ENCODE measurements at places on chromosomes 7 and 10.
A peak's percentile ranks its signal among the peaks of the same experiment; 100 is the strongest.

DNA sequence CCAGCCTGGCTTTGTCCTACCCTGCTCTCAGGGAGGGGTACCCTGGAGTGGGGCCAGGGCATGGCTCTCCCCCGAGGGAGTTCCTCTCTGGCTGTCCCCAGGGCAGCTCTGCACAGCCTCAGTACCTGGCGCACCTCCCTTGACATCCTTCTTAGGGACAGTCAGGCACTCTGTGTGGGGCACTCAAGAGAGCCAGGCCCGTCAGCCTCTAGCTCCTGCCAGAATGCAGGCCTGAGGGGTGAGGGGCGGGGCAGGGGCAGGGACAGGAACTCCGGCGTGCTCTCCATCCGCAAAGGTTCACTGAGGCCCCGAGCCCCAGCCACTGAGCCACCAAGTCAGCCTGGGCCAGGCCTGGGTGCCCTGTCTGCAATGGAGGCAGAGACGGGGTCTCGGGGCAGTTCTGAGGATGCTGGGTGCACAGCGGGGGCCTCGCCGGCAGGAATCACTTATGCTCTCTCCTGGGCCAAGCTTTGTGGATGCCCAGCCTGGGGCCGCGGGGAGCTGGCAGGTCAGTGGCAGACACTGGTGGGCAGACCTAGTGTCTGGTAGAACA is 10.1 kb downstream of the LIMK1 start:
- peak; percentile 61 for DNase-seq

GRCh38 chr7:117164620-117165019 is 158.2 kb downstream of the WNT2 start:
- no peak for DNase-seq

DNA sequence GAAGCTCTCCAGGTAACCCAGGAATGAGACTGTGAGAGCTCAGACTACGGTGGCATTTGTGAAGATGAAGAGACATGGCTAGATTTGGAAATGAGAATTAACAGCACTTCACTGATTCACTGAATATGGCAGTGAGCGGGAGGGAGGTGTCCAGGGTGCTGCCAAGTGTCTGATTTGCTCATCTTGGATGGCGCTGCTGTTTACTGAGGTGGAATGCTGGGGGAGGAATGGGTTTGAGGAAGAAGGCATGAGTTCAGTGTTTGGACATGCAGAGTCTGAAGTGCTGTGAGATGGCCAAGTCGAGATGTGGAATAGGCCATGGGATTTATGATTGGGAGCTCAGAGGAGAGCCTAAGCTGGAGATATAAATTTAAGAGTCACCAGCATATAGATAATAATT is 437.1 kb upstream of the NPVF start:
- DNase-seq = no peak

GRCh38 chr10:125591886-125592285 is 91.1 kb downstream of the TEX36 start:
- no peak for DNase-seq

DNA sequence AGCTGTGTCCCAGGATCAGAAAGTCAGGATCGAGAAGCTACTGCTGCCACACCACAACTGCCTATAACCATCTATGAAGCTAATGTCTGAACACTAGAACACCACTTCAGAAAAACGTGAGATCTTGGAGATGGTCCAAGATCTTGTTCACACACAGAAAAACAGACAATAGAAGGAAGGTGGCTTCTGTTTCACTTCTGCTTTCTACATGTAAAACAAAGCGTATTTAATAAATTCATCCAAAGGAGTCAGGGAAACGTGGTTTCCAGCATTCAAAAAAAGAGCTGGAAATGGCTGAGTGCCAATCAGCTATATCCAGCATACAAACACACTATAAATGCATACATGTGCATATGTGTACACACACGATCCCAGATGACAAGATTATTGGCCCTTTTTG is 70.2 kb upstream of the CCDC71L start:
- no peak for DNase-seq

GRCh38 chr7:34070511-34071323 is 165.4 kb downstream of the BMPER start:
- no peak for DNase-seq

- DNase-seq = no peak
These were observed 81.1 kb downstream of the SDHAF3 start for GRCh38 chr7:97198596-97198995.

- no peak for DNase-seq
These were observed 23.9 kb downstream of the SLC18A2 start for GRCh38 chr10:117264782-117265181.

DNA sequence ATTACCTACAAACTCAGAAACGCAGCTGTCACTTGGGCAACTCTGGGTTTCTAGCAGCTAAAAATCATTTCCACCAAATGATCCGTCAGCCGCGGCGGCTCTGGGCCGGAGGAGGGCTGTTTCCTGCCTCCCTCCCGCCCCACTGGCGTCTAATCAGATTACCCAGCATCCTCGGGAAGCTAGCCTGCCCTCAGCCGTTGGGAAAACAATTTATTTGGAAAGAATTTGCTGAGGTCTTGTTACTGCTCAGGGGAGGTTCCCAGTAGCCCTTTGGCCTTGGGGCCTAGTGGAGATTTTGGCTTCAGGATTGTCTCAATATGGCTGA is 65.0 kb upstream of the ADGRA1 start:
- DNase-seq = no peak

DNA sequence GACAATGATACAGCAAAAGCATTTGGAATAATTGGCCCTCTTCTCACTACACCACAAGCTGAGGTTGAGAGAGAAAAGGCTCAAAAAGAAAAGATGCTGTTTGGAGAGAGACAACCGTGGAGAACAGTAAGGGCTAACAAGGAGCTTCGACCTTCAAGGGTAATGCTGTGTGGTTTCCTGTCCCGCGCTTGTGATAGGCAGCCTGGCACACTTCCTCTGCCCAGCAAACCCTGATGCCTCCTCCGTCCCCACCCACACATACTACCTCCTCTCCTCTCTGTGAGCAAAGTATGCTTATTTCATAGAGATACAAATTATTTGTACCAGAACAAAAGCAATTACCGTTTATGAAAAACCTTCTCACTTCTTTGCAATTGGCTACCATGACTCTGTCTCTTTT is 755.4 kb downstream of the KCNMA1 start:
- DNase-seq = no peak

DNA sequence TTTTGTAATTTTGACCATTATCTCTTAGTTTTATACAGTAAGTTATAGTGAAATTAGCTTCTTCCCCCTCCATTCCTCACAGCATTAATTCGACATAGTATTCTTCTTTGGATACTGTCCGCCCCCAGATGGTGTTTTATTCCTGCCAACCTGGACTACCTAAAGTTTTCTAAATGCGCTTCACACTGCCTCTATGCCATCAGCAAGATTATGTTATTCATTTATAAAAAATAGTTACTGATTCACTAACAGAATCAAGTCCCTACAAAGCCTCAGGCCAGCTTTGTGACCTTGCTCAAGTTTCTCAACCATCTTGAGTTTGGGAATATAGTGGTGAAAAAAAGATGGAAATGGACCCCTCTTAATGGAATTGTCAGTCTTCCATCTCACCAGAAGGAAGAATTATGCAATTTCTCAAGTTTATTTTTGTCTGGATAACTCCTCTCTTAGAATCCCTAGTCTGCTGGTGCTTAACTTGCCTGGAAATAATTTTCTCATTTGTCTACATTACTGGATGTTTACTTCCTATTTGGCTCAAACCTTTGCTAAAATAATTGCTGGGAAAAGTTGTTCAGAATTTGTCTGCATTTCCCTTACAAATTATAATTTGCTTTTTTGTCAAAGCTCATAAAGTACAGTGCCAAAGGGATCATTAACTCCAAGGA is 16.7 kb upstream of the FGL2 start:
- DNase-seq = no peak

- no peak for DNase-seq
These were observed 8.4 kb upstream of the SNX13 start for GRCh38 chr7:17948526-17949238.

GRCh38 chr7:68321076-68321639 is 1277.1 kb upstream of the AUTS2 start:
- DNase-seq = peak; percentile 83

DNA sequence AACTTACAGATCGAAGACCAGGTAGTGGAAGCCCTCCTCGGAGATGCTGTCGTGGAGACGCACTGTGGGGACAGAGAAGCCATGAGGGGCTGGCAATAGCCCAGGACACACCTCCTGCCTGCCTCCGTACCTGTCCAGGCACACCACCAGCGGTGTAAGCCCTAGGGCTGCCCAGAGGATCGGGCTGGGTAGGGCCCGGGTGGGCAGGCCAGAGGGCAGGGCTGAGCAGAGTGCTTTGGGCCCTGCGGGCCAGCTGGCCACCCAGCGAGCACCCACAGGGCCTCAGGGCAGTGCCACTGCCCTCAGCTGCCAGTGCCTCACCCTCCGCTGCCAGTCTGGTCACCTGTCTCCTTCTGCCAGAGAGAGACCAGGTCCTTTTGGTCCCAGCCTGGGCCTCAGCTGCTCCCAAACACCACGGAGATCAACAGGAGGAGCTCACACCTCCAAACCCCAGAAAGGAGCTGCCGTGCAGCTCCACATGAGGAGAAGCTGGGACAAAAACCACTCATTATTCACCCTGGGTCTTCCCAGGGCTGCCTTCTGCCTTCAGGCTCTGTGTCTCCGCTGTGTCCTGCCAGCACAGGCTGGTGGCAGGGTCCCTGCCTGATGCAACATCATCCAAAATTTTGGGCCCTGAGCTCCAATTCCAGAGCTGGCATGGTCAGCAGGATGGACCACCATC is 58.2 kb downstream of the YKT6 start:
- no peak for DNase-seq

DNA sequence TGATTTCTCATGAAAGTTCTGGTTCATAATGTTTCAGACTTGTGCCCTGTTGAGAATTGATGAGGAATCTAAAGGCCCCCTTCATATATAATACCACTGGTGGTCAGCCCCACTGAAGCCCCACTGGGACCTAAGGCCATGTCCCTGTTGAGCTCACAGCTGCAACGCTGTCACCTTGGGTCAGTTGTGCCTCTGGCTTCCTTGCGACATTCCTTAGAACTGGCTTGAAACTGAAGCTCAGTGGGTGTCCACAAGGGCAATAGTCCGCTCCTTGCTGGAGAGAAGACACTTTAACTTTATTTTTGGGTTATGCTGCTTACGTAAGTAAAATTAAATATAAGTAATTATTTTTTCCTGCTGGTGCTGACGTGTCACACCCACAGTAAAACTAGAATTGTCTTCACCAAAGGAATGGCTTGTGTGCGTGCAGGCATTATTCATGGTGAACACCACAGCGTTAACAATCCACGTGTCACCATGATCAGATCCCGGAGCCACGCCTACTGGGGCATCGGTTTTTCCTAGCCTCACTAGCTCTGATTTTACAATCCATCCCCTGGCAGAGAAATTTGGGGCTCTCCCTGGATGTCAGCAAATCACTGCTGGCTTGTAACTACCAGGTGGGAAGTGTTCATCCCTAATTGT is 66.5 kb downstream of the BICC1 start:
- no peak for DNase-seq

DNA sequence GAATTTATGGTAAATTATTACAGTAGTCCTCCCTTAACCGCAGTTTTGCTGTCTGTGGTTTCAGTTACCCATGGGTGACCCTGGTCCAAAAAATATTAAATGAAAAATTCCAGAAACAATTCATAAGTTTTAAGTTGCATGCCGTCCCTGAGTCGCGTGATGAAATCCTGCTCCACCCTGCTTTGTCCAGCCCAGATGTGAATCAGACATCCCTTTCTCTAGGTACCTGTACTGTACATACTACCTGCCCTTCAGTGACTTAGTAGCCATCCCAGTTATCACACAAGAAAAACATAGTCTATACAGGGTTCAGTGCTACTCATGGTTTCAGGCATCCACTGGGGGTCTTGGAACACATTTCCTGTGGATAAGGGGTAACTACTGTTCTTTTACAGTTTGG is 20.5 kb upstream of the RHEB start:
- no peak for DNase-seq

DNA sequence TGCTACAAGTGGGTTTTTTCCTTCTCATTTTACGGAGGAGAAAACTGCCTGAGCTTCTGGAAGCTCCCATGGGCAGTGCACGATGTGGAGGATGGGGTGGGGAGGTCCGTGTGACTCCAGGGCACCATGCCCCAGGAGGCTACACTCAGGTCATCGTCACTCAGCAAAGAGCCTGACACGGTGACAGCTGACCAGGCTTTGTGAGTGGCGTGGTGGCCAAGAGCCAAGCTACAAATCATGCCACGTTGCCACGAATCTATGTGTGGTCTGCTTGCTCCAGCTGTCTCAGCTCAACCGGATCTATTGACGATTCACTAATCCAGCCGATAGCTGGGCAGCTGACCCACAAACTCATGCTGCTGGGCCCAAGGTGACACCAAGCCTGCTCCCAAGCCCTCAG is 27.6 kb upstream of the C10orf71 start:
- no peak for DNase-seq

- no peak for DNase-seq
These were observed 115.1 kb upstream of the AGK start for GRCh38 chr7:141436139-141436538.

GRCh38 chr10:114401195-114401791 is 3.0 kb downstream of the AFAP1L2 start:
- no peak for DNase-seq

DNA sequence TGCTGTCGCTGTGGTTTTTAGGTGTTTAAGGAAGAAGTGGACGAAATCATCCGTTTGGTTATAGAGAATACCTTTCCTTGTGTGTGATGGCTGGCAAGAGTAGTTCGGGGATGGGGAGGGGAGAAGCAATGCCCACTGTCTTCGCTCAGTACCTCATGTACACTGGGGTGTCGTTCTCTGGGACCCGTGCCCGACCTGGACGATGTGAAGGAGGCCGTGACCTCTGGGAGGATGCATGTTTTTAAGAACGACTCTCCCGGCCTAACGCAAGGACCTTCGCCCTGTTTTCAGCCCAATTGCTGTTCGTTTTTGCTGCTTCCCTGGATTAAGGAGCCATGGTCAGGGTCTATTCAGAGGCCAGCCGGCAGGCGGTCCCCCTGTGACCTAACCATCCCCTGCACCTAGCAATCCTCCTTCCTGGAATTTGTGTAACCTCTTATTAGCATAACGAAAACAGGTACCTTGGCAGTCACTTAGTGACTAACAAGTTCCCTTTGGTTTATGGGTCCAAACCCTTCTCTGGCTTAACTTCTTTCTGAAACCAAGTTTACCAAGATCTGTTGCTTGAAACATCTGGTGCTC is 1.3 kb downstream of the NFE2L3 start:
- DNase-seq = no peak

DNA sequence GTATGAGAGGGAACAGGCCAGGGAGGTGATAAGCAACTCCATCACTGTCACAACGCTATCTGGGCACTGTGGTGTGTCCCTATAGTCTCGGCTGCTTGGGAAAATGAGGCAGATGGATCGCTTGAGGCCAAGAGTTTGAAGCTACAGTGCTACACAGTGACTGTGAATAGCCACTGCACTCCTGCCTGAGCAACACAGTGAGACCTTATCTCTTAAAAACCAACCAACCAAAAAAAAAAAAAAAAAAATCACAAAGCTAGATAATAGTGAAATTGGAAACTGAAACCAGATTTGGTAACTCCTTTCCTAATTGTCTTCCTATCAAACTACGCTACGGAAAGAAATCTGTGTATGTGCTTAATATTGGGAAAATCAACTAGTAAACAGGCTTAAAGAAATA is 14.1 kb downstream of the MICU1 start:
- no peak for DNase-seq

- DNase-seq = no peak
These were observed 20.1 kb downstream of the TDRD1 start for GRCh38 chr10:114199239-114199638.

- DNase-seq = no peak
These were observed 44.5 kb upstream of the PIP4K2A start for GRCh38 chr10:22758867-22759266.

All from NCI-H1436 (cell line).